Myometrial cell (primary cell): ENCODE measurements at places on chromosomes 1 and 21. TPM values are rescaled to one million over a fixed set of nuclear protein-coding genes. Genes with fewer than 3 reads are reported as not detected.

The CYP4X1 gene
- not detected in 2 replicates for total RNA-seq

The MYBPH gene
- total RNA-seq = 0.18 TPM in 1 of 2 replicates, not detected in the other

The KIAA0040 gene
- total RNA-seq = under 0.01 TPM in 1 of 2 replicates, not detected in the other

The PTBP2 gene
- 8.4 and 9.7 TPM in 2 replicates for total RNA-seq

The TARDBP gene
- total RNA-seq = 33.2 and 36.7 TPM in 2 replicates

The MLLT11 gene
- 11.5 and 13.5 TPM in 2 replicates for total RNA-seq
